ENCODE measurements at places on chromosomes 3 and 15.

- peak; percentile 75 for DNase-seq
Observed at GRCh38 chr3:146142757-146143156, 18.2 kb downstream of the PLOD2 start.

- no peak for DNase-seq
Observed at GRCh38 chr15:67914537-67915460, 75.0 kb upstream of the RNU6-1 start.

DNA sequence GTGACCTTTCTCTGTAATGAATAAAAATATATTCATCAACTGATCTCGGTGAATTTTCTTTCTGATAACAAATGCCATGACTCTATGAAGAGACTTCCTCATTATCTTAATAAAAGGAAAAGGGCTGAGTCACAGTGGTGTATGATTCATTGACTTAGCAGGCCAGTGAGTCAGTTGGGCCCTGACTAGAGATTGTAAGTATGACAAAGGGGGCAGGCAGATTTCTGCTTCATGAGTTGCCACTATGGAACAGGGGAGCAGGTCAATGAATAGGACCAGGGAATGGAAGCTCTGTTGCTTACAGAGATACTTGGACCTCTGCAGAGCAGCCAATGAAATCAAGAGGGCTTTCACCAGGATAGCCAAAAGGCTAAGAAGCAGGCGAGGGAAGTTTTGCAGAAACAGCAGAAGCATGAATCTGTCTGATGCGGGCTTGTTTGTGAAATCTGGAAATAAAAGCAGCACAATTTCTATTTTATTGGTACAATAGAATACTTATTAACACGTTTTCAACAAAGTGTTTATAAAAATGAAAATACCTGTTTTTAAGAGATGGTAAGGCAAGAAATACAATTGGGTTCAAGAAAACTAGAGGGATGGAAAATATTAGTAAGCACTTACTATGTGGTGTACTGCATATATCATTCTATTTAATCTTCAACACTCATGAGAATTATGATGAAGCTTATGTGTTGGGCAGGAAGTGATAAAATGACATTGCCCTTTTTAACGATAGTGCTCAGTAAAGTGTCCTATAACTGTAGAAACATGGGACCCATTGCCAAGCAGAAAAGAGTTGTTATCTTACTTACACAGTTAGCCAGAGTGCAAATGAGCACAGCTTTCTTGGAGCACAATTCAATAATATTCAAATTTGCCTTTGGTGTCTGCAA is 169.8 kb upstream of the MYRIP start:
- DNase-seq: peak; percentile 94

GRCh38 chr3:125200731-125201139 is 11.8 kb downstream of the SLC12A8 start:
- no peak for DNase-seq

DNA sequence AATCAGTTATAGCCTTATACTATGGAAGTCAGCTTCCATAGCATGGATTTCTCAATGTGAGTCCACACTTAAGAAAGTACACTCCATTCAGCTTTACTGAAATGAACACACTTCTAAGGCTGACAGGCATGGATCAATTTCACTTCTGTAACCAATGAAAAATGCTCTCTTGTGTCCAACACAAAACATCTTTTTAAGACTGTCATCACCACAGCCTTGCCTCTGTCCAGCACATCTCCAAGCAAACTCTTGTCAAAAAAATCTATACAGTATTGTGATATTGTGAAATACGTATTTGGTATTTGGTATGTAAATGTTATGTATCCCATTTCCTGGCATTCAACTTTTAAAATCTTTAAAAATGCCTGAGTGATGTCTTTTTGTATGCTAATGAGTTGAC is 208.7 kb downstream of the RAP2B start:
- DNase-seq: no peak

DNA sequence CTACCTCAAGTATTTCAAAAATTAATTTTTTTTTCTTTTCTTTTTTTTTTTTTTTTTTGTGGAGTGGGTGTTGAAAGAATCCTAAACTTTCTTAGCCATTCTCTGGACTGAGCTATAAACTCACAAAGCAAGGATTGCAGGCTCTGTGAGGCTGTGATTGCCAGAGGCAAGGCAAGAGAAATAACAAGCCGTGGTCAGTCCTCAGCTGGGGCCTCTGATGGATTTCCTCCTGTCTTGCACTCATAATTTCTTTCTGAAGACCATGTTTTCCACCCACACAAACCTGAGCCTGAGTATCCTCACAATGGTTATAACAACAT is 1.3 kb downstream of the CX3CR1 start:
- DNase-seq: no peak

DNA sequence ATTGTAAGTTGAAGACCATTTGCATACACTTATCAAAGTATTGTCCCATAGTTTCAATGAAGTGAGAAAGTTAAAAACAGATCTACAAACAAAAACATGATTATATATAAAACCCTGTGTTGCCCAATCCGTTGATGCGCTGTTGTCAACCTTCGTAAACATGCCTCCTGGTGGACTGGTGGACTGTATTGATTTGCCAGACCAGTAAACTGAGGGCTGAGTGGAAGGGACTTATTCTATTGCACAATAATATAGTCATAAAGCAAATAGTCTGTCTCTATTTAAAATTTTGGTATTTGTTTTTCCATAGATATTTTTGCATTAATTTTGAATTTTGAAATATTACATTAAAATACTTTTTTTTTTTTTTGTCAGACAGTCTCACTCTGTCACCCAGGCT is 102.5 kb downstream of the GAP43 start:
- no peak for DNase-seq

- peak; percentile 23 for DNase-seq
Observed at GRCh38 chr3:184380185-184380626, 352 bp downstream of the CHRD start.

- DNase-seq: no peak
Observed at GRCh38 chr3:188385295-188385694, 231.3 kb downstream of the LPP start.

- DNase-seq: no peak
Observed at GRCh38 chr3:138443521-138444503, 9.4 kb downstream of the ESYT3 start.

DNA sequence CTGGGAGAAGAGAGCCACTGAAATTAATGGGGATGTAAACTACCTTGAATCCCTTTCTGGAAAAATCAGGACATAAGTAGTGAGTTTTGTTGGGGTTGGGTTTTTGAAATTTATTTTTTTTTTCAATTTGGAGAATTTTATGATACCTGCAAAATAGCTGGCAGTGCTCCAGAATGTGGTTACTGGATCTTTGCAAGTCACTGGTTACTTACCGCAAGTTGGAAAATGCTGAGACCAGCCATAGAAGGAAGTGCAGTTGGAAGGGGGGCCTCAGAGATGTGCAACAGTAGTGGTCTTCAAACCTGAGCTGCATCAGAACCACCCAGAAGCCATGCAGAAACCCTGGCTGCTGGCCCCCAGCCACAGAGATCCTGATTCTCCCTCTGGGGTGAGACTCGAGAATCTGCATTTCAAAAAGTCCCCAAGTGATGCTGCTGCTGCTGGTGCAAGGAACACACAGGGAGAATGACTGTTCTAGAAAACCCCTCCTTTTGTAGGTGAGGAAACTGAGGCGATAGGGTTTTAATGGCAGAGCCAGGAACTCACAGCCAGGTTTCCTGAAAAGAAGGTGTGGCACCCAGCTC is 39.7 kb downstream of the SEMA5B start:
- DNase-seq: no peak

GRCh38 chr15:62021991-62022600 is 38.2 kb downstream of the VPS13C start:
- DNase-seq: no peak

- no peak for DNase-seq
Observed at GRCh38 chr3:142481196-142481595, 33.4 kb upstream of the XRN1 start.

GRCh38 chr3:32048487-32049182 is 57.8 kb upstream of the GPD1L start:
- DNase-seq: no peak

DNA sequence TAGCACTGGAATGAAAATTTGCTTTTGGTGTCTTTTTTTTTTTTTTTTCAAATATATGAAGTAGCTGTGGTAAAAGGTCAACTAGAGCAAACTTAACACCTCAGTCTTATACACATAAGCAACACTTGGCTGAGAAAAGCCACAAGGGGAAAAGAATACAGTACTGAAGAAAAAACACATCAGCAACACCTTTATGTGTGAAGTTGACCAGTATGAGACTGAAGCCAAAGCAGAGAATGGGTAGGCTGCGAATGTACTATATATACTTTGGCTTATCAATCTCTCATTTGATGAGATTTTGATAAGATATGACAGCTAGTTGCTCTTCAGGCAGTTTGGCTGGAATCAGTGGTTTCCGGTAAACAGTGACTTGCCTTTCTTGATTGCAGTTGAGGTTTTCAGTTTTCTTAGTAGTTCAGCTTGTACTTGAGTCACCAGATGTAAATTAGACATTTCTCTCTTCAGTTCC is 22.0 kb upstream of the ZCWPW2 start:
- DNase-seq: peak; percentile 5

DNA sequence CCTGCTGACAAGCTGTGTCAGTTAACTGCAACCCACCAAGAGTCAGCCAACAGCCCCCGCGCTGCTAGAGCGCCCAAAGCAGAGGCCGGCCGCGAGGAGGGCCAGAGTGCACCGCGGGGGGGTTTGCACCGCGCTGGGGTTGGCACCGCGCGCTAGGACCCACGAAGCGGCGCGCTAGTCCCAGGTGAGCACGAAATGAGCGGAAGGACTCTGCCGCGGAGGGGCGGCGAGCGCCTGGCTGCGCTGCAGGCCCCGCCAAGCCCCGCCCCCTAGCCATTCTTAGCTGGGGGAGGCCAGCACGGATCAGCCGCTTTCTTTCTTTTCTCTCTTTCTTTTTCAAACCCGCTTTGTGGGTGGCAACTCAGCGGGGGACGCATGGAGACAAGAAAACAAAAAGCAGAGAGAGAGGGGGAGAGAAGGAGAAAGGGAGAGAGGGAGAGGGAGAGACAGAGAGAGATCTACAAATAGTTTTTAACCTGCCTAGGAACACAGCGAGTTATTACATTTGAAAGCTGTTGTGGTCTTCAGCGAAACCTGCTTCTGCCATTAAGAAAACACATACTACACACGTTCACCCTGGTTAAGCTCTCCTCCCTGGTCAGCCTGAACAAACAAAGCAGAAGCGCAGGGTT is 6.9 kb upstream of the FOXB1 start:
- no peak for DNase-seq

GRCh38 chr3:135516143-135516542 is 449.4 kb upstream of the PPP2R3A start:
- peak; percentile 45 for DNase-seq

DNA sequence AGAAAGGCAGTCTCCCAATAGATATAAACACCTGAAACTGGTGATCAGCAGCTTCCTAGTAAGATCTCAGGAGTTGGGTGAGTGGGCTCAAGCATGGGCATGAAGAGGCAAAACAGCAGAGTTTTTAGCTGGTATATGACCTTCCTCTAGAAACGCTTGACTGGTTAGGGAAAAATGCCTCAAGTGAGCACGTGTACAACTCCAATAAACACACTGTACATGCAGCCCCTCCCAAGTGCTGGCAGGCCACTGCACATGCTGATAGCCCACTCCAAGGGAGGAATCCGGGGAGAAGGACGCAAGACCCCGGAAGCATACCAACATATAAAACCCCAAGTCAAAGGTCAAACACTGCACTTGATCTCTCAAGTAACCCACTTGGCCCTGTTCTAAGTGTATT is 143.0 kb downstream of the FMN1 start:
- DNase-seq: no peak

DNA sequence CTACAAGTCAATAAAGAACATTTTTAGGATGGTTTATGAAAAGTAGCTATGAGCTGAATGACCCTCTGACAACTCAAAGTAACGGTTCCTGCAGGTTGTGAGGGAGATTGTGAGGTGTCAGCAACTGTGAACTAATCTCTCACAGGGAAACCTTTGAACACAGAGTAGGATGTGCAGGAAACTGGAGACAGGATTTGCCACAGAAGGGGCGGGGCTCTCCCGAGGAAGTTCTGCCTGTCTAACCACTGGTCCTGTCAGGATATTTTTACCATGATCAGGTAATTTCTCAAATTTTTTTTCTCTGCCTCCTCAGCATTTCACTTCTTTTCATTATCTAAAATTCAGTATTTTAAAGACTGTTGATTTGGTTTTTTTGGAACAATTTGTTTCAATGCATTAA is 33.3 kb downstream of the LEO1 start:
- no peak for DNase-seq

- no peak for DNase-seq
Observed at GRCh38 chr3:36850743-36851142, 86.4 kb upstream of the DCLK3 start.

- DNase-seq: peak; percentile 99
Observed at GRCh38 chr3:8509961-8510360, 8.3 kb downstream of the LMCD1 start.

GRCh38 chr3:18575573-18575972 is 150.4 kb upstream of the SATB1 start:
- DNase-seq: no peak

GRCh38 chr3:139299261-139300132 is 44.3 kb upstream of the MRPS22 start:
- peak; percentile 61 for DNase-seq

DNA sequence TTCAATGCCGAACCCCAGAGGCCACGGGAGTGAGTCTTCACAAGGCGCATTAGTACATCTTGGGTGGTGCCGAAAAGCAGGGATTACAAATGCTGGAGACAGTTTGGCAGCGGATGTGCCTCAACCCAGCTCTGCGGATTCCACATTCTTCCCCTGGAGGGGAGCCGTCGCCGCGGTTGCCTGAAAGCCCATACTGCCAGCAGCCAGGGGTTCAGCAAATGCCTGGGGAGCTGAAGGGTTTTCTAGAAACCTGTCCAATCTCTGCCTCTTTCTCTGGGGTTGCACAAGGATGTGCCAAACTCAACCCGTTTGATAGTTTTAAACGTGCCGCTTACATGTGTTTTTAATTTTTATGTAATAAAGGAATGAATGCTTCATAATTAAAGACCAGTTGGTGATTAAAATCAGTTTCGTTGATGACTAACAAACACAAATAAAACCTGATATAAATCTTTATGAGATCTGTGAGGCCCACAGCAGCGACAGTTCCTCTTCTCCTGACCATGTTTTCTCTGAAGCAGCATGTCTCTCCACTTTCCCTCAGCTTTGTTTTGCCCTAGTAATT is 74.6 kb upstream of the LEKR1 start:
- peak; percentile 94 for DNase-seq

- DNase-seq: no peak
Observed at GRCh38 chr3:168407381-168407780, 311.7 kb upstream of the GOLIM4 start.

DNA sequence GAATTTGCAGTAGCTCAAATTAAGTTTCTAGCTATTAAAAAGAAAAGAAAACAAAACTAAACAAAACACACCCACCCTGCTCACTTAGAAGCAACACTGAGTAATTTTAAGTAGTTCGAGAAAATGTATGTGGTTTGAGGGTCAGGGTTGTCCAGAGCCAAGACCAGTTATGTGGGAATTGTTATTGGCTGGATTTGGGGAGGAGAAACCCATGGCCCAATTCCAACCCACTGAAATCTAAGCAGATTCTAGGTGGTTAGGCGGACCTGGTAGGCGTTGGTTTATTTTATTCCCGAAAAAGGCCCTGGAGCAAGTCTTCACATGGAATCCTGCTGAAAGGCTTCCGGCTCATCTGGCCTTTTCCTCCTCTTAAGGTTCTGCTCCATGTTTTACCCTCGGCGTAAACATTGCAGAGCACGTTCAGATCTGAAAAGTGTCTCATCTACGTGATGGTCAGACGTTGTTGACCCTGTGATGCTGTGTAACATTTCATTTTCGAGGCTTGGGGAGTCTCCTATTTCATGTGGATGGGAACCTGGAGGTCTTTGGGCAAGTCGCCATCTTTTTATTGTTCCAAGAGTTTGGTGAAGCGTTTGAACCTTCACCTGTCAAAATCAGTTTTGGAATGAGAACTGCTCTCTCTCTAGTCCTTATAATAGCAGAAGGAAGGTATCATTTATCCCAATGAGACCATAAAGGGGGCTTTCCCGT is 64.0 kb downstream of the FLNB start:
- no peak for DNase-seq
